ENCODE measurements at places on chromosomes 7 and 10.

- DNase-seq = no peak
Measured at GRCh38 chr10:25818751-25819150, 115.3 kb upstream of the MYO3A start.

DNA sequence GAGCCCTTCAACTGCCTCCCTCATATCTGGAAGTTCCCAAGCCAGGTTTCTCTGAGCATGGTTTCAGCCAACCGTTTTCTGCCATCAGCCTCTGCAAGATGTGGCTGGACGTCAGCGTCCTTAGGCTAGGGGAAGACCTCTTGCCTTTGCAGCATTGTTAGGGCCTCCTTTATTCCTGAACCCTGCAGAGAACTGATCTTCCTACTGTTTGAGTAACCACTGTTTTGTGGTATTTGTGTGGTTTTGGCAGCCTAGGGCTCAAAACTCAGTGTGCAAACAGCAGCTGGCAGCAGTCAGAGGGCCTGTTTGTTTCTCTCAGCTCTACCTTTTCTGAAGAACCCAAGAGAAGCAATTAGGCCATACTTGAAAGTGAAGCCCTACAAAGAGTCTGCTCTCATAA, 83.4 kb upstream of the SEMA3E start:
- DNase-seq = no peak

DNA sequence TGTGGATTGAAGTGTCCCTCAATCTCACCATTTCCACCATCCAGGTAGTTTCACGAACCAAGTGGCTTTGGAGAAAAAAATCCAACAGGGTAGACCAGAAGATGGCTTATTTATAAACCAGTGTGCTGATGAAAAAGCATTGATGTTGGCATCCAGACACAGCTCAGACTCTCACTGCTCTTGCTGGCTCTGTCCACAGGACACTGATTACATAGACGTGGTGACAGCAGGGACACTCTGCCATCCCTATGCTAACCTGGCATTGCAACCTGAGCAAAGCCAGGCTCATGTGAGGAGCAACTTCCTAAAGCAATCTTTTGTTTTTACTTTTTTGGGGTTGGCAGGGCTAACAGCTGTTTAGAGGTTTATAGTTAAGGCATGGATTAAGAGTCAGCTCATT, 130.6 kb upstream of the SVIL start:
- no peak for DNase-seq

DNA sequence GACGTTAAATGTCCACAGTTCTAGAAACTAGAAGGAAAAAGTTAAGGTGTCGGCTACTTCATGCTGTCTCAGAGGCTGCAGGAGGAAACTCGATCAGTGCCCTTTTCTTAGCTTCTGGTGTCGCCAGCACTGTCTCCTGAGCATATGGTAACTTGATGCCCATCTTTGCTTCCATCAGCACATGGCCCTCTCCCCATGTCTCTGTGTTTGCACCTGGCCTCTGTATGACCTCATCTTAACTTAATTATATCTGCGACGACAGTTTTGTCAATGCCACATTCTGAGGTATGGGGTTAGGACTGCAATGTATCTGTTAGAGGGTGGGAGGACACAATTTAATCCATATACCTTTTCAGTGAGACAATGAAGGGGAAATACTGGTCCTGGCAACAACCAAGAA, 449.9 kb downstream of the POM121L12 start:
- no peak for DNase-seq

DNA sequence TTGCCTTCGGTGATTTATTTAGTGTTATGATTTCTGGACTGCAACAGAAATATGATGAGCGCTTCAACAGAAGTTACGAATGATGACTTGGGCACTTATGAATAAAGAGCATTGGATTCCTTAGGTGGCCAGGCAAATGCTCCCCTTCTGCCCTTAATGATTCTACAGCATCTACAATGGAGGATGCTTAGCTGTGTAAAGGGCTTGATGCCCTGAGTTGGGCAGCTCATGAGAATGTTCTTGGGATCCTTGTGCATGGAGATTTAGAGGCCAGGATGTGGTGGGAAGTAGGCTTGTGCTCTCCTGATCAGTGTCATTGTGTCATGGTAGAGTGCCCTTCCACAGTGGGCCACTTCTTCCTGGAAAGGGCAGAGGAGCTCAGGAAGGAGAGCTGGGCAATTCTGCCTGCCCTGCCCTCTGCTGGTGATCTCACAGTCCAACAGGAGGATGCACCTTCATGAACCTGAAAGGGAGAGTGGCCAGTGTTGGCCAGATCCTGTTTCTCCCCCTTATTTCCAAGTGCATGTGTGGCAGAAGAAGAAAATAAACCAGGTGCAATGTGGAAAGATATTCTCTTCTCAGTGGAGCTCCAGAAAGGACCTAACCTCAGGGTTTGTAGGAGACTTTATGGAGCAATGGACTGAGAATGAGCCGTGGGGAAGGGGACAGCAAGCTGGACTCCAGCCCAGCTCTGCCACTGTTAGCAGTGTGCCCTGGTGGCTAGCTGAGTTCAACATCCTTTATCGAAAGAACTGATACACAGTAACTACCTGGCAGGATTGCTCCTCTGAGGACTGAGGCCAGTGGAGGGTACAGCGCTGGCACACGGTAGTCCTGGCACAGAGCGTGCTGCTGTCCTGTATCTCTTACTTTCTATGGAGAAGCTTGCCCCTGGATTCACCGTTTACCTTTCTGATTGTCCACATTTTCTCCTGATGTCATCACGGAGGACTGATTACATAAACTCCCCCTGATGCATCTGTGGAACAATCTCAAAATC, 182.9 kb downstream of the BMPER start:
- DNase-seq = peak; percentile 2

GRCh38 chr10:13759168-13759567, 172.4 kb downstream of the PRPF18 start:
- no peak for DNase-seq

DNA sequence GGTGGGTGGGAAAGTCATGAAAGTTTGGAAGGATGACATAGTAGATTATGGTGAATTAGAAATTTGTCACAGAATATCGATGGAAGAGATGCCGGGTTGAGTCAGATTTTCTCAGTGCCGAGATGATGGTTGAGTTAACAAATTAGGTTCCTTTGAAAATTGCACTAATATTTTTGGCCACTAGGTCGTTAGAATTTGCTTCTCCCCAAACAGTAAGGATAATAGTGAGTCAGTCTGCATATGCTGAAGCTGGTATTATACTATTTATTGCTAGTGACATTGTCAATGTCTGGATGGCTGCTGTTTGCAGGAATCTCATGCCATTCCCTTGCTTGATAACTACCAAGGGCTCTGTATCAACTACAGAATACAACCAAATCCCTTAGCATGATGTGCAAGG, 37.7 kb upstream of the MINDY3 start:
- no peak for DNase-seq

GRCh38 chr10:131920693-131921092, 19.9 kb downstream of the PPP2R2D start:
- DNase-seq = no peak

DNA sequence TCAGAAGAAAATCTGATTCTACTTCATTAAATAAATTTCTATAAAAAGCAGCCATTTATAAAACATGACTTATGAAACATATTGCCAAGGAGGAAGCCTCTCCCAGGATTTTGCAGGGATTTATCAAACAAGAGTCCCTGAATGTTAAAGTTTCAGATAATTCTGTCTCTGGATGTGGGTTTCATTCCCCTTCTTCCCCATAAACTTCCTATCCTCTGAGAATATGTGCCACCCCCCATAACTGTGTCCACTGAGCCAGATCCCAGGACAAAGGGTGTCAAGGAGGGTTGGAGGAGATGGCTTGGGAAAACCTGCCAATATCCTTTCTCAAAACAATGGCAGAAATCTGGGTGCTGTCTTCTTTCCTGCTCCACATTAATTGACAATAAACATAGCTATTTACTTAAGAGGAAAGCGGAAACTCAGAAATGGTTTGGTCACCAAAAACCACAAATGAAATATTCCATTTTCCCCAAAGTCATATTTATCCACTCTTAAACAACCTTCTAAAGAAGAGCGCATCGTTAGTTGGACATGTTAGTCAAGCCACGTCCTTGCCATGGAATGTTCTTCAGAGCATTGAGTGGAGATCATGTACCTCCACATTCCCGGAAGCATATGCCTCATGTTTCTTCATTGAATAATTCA, 54.3 kb upstream of the AKR1E2 start:
- DNase-seq = no peak

- no peak for DNase-seq
Measured at GRCh38 chr7:124027236-124027635, 5.6 kb downstream of the TMEM229A start.

- DNase-seq = peak; percentile 5
Measured at GRCh38 chr10:125448596-125448995, 234.4 kb downstream of the TEX36 start.

DNA sequence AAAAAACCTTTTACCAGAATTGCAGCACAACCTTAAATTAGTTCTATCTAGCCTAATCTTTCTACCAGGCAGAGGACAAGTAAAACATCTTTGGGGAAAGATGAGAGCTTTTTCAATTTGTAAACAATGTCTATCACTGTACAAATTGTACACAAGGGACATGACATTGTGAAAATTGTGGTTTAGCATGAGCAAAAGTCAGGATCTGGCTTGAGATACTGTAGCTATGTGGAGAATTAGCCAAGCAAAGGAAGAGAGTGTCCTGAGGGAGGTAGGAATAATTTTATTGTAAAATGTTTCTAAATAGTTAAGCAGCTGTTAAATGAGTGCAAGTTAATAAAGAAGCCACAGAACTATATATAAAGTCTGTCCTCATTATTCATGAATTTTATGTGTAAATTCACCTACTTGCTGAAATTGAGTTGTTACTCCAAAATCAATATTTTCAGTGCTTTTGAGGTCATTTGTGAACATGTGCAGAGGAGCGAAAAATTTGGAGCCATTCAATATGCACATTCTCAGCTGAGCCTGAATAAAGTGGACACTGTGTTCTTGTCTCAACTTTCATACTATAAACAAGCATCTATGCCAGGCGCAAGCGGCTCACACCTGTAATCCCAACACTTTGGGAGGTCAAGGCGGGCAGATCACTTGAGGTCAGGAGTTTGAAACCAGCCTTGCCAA, 42.8 kb upstream of the POM121L12 start:
- no peak for DNase-seq

GRCh38 chr10:110393866-110394265, 89.1 kb upstream of the SMNDC1 start:
- DNase-seq = no peak

Data from stimulated activated CD4-positive, alpha-beta T cell treated with anti-CD3 and anti-CD28 coated beads, Interleukin-15, amount 100 ng/mL, for 24 hours (primary cell).